ENCODE measurements at places on chromosomes 7 and 10.

GRCh38 chr7:99490878-99491277, 9.2 kb downstream of the ZNF394 start:
- no peak for DNase-seq

DNA sequence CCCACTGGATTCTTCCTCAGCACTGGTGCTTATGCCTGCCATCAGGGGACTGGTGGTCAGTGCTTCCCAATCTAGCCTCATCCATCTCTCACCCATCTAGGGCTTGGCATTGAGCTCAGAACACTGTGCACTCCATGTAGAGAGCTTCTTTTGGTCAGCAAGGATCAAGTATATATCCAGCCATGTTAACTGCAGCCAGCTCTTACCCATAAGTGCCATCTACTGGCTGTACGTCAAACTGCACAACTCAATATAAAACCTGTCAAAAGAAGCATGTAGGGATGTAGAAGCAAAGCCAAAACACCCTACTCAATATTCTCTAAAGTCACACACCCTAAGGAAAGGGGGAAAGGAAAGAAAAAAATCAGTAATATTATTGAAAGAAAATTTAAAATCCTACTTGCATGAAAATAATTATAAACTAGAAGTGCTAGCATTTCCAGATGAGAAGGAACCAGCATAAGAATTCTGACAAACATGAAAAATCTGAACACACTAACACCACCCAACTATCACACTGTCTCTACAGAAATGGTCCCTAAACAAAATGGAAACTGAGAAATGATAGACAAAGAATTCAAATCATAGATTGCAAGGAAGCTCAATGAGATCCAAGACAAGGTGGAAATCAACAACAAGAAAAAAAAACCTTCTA, 531.1 kb upstream of the STEAP1 start:
- peak; percentile 3 for DNase-seq

DNA sequence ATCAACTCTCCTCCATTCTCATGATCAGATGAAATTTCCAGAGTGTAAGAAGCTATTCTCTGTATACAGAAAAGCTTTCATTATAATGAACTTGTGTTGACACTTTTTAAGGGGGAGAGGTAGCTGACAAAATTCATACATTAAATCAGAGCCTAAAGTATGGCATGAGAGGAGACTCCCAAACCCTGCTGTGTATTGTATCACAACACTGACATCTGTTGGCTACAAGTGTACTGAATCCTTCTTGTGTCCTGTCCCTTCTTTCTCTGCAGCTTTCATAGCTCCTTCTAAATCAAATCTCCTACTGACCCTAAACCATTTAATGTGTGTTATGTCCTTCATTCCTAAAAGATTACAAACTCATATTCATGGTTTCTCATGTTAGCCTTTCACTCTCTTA, 70.9 kb downstream of the GCC1 start:
- DNase-seq: no peak

DNA sequence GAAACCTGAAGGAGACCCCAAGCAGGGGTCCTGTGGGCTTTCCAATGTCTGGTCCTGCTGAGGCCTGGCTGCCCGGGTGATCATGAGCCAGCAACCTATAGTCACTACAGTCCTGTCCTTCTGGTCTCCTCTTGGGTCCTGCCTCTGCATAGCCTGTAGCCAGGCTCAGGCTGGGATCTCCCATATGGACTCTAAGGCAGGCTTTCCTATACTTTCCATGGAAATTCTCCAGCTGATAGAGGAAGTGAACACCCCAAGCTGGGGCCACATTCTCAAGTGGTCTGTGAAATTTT, 26.4 kb downstream of the ANXA8 start:
- DNase-seq: no peak

DNA sequence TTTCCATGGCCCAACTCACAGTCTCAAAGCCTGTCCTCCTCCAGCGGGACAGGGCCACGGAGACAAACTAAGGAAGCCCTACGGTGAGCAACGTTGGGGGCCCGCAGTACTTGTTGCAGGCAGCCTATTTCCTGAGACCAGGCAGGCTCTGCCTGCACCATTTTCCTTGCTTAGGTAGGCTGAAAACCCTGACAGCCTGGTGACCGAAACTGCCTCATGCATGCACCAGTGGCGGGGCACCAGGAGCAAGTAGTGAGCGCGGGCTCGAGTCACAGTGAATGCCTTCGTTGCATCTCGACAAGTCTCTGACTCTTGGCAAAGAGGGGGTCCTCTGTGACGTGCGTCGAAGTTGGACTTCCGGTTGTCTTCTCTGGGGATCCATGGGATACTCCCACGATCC, 23.3 kb upstream of the ZNF273 start:
- DNase-seq: no peak

Measured in GM12864 (cell line).